ENCODE measurements at places on chromosomes 5 and 9.

DNA sequence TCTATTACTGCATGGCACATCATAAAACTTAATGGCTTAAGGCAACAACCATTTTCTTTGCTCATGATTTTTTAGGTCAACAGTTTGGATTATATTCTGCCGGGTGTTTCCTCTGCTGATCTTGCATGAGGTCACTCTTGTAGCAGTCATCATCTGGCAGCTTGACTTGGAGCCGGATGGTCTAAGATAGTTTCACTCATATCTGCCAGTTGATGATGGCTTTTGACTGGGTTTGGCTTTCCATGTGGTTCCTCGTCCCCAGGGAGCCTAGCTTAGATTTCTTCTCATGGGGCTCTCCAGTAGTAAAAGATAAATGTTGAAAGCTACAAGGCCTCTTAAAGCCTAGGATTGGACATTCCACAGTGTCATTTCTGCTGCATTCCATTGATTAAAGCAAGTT, 27.4 kb downstream of the LNPEP start:
- DNase-seq, result peak; percentile 66

GRCh38 chr9:91247278-91247677, 114.4 kb downstream of the AUH start:
- DNase-seq, result no peak

DNA sequence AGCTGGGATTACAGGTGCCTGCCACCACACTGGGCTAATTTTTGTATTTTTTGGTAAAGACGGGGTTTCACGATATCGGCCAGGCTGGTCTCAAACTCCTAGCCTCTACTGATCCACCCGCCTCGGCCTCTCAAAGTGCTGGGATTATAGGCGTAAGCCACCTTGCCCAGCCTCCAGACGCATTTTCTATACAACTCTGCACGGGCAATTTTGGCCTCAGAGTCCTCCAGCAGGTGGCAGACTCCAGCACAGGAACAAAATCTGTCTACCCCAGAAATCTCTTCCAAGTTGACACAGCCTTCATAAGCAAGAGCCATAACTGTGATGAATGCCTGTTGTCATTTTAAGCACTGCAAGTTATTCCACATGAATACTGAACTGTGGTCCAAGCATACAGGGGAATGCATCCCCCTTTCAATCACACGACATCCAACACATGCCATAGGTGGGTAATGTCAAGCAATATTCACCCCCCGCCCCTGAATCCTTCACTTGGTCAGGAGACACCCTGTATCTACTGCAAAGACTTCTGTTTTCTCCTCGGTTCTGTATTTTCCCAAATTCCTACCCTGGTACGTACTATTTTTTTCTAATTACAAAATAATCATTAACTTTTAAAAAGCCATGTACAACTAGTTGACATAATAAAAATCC, 50.8 kb downstream of the ALDH7A1 start:
- peak; percentile 62 for DNase-seq

GRCh38 chr9:77916410-77916819, 115.2 kb downstream of the GNAQ start:
- no peak for DNase-seq

GRCh38 chr9:68851657-68852056, 146.6 kb downstream of the PIP5K1B start:
- DNase-seq, result no peak
